ENCODE measurements at places on chromosomes 11 and 22.

DNA sequence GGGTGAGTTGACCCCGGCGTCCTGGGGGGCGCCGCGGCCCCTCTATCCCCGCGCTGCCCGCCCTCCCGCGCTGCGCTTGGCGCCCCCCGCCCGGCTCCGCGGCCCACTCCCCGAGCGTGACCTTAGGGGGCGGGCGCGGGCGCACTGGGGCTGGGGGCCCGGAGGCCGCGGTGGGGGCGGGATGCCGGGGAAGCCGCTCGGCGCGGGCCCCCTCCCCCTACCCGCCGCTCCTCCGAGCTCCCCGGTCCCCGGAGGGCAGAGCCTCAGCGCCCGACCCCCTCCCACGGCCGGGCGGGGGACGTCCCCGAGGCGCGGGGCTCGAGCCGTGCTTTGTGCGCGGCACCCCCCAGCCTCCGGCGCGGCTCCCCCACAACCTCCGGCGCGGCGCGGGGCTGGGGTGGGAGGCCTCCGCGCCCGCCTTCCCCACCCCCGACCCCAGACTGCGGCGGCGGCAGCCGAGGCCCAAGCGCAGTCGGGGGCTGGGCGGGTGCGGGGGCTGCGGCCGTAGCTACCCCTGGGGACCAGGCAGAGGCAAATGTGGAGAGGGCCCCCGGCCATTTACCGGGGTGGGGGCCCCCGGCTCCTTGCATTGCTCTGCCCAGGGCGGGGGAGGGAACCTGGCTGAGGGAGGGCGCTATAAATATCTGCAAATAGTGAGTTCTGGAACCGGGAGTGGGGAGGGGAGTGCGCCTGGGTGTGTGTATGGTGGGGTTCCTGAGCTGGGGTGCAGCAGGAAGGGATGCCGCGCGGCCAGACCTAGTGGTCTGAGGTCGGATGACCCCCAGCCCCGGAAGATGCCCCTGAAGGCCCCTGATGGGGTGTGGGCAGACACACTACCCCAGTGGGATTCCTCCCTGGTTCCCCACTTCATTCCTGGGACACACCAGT is 988 bp downstream of the MGAT3 start:
- no peak for DNase-seq

DNA sequence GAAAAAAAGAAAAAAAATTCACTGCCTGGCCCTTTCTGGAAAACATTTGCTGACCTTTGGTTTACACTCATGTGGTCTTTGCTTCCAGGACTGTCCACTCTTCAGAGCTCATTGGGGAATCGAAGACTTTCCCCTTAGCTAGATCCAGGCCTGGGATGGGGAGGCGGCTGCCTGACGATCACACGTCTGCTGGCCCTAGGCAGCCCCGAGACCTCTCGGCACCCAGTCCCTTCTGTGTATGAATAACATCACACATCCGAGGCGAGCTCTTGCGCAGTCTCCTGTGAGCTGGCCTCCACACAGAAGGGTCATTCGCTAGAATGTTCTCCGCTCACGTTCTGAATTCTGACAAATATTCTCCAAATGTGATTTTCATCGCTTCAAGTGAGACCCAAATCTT is 25.7 kb upstream of the GAL start:
- no peak for DNase-seq

DNA sequence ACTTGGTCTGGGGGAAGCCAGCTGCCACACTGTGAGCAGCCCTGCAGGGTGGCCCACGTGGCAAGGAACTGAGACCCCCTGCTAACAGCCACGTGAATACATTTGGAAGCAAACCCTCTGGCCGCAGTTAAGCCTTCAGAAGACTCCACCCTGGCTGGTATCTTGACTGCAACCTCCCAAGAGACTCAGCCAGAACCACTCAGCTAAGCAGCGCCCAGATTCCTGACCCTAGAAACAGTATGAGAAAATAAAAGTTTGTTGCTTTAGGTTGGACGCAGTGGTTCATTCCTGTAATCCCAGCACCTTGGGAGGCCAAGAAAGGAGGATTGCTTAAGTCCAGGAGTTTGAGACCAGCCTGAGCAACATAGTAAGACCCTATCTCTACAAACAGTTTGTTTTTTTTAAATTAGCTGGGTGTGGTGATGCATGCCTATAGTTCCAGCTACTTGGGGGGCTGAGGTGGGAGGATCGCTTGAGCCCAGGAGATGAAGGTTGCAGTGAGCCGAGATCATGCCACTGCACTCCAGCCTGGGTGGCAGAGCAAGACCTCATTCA is 8.7 kb downstream of the ZMAT5 start:
- DNase-seq, result peak; percentile 48

DNA sequence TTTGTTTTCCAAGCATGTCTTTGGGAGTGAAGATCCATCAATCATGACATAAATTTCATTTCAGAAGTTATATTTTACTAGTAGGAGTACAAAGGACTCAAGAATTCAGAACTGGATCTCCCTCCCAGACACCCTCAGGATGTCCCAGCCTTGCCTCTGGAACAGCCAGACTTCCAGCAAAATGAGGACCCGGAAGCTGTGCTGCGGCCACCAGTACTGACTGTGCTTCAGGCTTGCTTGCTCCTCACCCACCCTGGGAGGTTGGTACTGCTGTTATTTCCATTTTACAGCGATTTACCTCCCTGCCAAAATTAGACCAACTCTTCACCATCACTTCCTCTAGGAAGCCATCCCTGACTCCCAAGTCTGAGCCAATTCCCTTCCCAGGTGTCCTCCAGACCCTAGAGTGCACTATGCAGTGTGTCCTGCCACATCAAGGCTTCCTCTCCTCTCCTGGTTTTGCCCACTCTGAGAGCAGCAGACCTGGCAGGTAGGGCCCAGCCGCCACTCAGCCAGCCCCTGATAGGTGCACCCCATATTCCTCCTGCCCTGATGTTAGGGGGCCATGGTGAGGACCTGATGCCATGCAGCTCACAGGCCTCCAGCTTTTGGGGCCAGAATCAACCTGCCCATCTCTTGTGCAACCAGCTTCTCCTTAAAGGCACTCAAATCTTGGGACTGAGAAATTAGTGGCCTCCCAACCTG is 47.3 kb upstream of the WNT7B start:
- DNase-seq, result no peak

- no peak for DNase-seq
Observed at GRCh38 chr22:48083502-48083901, 1321.1 kb downstream of the TBC1D22A start.

DNA sequence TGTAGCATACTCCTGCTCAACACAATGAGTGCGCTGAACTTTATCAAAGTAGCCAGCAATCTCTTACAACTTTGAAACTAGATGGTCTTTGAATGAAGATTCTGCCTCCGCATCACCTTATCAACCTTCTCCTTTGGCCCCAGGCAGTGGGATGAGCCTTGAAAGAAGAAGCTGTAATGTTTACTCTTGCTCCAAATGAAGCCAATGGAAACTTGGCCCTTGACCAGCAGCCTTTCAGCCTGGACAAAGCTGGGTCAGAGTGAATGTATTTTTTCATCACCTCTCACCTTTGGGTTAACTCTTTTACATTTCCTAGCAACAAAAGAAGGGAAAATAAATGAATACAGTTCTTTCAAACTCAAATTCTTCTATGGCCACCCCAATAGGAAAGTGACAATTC is 359.1 kb downstream of the KCNA4 start:
- DNase-seq, result no peak

GRCh38 chr11:118171269-118172062 is 5.0 kb downstream of the SCN2B start:
- peak; percentile 83 for DNase-seq

DNA sequence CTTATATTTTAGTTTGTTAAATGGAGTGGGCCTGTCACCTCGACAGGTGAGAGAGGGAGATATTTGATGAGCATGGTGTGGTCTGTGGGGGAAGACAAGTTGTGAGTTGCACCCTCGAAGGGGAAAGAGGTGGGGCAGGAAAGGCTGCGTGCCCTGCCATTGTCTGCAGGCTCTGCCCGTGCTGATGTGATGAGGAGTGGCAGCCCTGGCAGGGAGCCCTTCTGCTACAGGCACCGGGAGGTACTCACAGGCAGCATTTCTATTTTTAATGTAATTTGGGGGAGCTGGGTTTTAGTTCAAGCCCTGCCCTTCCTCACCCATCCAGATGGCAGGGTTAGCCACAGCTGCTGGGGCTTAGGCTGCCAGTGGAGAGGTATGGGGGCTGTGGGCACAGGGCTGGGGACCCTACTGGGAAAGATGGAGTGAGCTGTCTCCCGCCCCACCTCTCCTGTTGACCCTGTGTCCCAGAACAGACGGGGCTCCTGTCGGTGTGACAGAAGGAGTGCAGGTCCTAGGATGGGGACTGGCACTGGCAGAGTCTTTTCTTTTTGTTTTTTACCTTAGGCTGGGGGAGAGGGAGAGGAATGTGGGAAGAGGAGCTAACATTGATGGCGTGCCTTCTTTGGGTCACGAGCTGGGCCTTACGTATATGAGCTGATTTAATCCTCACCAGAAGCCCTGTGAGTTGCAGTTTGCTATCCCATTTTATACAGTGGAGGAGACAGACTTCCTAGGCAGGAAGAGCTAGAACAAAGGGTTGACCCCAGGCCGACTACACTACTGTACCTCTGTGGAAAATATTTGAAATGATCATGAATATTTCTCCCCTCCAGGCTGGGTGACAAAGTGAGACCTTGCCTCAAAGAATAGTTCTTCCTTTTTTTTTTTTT is 51.6 kb downstream of the CEP164 start:
- no peak for DNase-seq

- no peak for DNase-seq
Observed at GRCh38 chr22:28172892-28173670, 254.0 kb upstream of the PITPNB start.

DNA sequence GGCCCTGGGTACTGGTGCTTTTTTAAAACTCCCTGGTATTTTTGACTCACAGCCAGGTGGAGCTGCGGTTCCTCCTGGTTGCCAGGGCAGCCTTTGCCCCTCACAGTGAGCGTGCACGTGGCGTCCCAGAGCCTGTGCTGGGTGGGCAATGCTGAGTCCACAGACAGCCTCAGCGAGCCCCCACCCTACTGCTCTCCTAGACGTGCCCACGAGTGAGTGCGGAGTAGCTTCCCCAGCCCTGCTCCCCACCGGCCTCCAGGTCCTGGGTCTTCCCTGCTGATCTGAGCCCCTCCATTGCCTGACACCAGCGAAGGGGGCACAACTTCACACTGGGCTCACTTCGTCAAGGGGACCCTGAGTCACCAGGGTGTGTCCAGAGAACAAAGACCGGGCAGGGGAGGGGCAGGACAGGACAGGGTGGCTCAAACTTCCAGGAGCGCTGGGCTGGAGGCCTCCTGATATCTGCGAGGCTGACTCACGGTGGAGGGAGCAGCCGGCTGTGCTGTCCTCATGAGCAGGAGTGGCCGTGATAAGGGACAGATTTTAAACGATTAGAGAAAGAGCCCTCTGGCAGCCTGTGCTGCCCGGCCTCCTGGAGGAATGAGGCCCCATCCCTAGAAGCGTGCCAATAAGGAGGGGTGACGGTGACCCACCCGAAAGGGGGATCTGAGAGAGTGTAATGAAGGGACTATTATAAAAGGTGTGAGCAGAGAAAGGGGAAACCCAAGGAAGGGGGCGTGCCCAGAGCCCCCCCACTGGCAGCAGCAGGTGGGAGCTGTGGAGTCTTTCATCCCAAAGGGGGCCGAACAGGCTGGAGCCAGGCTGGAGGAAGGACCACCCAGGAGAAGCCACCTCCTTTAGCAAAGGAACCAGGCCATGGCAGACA is 129.3 kb upstream of the FGF3 start:
- no peak for DNase-seq

DNA sequence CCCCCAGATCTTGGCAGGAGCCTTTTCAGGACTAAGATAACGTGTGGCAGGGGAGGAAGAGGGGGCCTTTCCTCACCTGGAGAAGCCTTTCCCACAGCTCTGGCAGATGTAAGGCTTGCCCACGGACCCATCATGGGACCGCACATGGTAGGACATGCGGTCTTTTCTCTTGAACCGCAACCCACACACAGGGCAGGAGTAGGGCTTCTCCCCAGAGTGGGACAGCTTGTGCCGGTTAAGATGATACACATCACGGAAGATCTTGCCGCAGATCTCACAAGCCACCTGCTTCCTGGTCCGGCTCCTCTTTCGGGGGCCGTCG is 1.9 kb downstream of the PATZ1 start:
- DNase-seq, result no peak

- DNase-seq, result no peak
Observed at GRCh38 chr11:75782540-75783263, 14.1 kb downstream of the DGAT2 start.

DNA sequence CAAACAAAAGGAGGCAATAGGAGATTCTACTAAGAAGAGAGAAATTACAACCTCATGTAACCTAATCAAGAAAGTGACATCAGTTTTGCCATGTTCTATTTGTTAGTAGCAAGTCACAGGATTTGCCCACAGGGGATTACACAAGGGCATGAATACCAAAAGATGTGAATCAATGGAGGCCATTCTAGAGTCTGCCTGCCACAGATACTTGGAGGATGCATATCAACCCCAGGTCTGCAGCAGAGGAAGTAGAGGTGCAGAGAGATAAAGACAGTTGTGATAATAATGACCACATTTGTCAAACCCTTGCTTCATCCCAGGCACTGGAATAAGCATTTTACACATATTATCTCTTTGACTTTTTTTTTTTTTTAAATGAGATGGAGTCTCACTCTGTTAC is 2.4 kb upstream of the ASCC2 start:
- no peak for DNase-seq
